T-cell (primary cell): ENCODE measurements at places on chromosomes 12 and 14.

- DNase-seq = no peak
Observed at GRCh38 chr14:34554540-34555250, 15.2 kb upstream of the EAPP start.

DNA sequence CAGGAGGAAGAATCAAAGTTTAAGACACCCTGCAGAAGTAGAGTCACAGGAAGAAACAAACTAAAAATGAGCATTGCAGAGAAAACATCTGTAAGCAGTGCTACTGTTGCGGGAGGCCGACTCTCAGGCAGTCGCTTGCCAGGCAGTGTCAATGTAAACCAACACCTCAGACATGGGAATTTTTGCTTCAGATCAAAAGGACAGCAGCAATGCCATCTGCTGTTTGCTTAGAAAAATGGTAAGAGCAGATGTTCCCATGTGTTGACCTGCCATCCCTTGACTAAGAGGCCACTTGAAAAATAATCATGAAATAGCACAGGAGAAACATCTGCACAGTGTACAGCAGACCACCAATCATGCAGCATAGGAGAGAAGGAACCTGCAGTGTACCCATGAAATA, 196.6 kb downstream of the SLC25A21 start:
- no peak for DNase-seq

GRCh38 chr14:92470811-92471210, 42.8 kb upstream of the RIN3 start:
- DNase-seq = no peak

- DNase-seq = peak; percentile 61
Observed at GRCh38 chr12:92593734-92594402, 108.9 kb upstream of the PLEKHG7 start.

- DNase-seq = no peak
Observed at GRCh38 chr12:131785763-131786330, 42.3 kb upstream of the MMP17 start.

DNA sequence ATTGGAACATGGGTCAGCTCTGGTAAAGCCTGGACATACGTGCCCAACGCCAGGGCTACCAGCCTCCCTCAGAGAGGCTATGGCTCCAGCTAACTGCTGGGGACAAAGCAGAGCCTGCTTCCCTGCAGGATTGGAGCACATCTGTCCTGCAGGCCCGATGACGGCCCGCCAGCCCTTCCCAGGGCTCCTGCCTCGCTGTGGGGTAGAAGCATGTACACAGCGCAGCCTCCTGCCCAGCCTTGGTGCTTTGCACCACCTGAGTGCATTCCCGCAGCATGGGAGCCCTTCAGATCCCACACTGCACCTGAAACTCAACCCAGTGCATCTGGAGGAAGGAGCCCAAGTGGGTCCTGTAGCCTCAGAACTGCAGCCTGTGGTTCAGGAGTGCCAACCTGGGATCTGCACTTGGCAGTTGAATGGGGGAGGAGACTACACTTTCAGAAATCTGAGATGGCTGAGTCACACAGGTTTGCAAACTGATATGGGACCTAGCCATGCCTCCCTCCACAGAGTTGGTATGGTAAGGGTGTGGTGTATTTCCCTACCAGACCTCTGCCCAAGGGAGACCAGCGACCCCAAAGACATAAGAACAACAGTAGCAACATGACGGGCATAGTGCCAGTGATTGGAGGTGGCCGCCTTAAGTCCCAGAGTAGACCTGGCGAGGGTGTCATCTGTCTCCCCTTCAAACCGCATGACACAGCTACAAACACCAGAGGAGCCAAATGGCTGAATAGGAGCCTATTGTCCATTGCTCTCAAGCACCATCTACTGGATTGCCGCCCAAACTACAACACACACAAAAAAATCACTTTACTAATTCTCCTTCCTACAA, 273.9 kb upstream of the MIS18BP1 start:
- no peak for DNase-seq

DNA sequence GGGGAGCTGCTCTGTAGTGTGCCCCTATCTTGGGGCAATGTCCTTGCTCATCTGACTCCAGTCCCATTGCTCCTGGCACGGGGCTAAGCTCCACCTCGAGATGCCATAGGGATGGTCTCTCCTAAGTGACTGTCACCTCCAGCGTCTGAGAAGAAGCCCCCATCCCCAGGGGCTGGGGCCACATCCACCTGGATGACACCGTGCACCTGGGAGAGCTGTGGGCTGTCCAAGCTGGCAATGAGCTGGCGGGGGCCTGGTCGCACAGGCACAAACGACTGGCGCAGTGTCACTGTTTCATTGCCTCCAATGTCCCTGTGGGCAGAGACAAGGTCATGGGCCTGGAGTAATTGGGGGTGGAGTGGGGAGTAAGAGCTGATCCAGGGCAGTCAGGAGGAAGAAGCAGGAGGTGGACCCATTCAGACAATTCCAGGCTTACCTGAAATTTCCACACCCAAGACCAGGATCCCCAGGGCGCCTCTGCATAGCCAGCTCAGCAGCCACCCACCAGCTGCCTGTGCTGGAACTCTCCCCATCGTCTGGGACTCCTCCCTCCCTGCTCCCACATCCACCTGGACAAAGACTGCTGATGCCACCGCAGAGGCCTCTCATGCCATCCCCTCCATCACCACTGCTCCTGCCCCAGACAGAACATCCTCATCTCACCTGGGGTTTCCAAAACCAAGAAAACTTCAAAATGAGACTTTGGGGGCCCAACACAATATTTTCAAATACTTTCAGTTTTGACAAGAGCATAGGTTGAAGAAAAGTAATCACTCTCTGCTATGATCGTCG, 7.0 kb upstream of the TINF2 start:
- DNase-seq = no peak

GRCh38 chr12:22672951-22673350, 48.0 kb downstream of the ETNK1 start:
- no peak for DNase-seq

DNA sequence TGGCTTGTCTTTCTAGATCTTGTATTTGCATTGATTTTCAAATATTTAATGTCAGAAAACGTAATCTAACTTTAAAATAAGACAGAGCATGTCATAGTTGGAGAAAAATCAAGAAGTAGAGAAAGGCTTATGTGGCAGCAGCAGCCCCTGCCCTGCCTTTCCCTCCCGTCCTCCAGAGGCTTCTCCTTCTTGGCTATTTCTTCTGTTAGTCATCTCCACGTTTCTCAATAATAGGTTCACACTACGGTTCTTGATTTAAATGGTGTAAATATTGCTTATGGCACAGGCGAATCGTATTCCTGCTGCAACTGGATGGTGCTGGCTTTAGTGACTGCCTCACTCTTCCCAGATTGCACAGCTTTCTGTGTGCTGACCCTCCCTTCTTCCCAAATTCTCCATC, 42.8 kb downstream of the SLC8B1 start:
- DNase-seq = no peak

DNA sequence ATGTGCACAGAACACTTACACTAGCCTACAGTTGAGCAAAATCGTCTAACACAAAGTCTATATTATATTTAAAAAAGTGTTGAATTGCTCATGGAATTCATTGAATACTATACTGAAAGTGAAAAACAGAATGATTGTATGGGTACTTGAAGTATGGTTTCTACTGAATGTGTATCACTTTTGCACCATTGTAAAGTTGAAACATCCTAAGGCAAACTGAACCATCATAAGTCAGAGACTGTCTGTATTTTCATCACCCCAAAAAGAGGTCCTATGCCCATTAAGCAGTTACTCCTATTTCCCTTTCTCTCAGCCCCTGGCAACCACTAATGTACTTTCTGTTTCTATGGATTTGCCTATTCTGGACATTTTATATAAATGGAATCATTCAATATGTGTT, 4.4 kb upstream of the AMIGO2 start:
- no peak for DNase-seq

DNA sequence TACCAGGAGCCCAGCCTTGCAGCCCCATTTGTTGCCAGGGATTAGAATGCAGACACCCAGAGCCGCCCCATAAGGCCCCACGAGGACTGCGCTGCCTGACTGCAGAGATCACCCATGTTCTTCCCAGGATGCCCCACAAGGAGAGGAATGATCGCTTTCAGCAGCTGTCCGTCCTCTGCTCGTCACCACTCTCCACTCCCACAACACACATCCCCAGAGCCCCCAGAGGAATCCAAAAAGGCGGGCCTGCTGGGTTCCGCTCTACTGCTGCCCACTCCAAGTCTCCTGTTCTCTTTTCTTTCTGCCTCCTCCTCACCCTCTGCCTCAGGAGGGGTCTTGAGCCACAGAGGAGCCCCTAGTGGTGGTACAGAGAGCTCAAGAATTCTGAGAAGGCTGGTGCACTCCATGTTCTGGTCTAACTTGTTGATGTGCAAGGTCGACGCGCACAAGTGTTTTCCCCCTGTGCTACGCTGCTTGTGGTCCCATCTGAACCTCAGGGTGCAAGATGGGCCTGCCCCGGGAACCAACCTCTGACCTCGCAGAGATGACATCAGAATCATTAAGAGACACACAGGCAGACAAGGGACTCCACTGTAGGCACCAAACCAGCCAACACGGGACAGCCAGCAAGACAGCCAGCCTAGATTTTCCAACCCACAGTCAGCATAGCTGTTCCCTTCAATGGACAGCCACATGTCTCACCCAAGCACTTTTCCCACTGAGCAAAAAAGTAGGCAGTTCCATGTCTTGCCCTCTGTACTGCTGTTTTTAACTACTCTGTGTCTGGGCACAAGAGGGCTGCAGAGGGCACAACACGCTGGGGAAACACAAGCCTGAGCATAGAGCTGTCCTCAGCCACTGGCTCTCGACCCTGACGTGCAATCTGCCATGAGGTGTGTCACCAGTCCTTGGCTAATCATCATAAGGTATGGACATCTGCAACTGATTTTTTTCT, 29.9 kb downstream of the PXN start:
- no peak for DNase-seq

DNA sequence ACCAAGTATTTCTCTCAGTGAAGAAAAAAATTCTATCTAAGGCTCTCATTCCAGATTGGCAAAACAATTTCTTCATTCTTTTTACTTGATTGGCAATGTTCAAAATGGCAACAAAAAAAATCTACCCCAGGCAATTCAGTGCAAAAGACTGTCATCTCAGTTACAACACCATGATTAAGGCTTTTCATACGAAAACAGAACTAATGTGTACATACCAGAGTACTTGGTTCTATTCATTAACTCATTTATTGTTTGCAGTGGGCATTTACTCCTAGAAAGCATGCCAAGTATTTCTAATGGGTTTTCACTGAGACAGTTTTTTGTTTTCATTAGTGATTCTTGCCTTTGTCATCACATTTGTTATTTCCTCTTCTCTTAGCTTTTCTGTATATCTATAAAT, 33.0 kb downstream of the DBX2 start:
- no peak for DNase-seq

DNA sequence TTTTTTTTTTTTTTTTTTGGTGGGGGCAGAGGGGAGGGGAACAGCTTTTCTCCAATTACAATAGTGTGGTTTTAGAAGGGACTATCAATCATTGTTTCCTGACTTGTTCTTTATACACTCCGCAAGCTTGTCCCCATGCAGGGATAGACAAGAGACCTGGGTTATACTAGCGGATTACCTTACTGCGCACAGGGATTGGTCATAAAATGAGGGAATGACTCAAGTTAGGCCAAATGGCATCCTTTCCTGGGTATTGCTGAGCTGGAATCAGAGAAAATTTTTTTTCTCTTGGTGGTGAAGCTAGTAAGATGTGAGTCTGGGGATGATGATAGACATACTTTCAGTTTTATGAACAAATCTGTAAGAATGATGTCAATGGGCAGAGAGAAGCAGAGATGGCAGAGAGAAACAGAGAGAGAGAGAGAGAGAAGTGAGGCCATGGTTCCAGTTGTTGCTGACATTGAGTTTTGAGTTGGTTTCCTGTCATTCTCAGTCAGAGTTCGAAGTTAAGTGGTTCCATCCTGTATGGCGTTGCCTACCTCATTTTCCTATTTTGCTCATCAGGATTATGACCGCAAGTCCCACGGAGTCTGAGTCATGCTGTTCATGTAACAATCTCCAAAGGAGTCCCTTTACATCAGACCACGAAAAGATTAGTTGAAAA, 59.1 kb upstream of the OTOGL start:
- no peak for DNase-seq

GRCh38 chr14:99576304-99576703, 27.7 kb downstream of the CCDC85C start:
- no peak for DNase-seq
